ENCODE measurements at places on chromosomes 7 and 10.

GRCh38 chr7:69134316-69134715 lies 464.0 kb upstream of the AUTS2 start:
- no peak for ATAC-seq

DNA sequence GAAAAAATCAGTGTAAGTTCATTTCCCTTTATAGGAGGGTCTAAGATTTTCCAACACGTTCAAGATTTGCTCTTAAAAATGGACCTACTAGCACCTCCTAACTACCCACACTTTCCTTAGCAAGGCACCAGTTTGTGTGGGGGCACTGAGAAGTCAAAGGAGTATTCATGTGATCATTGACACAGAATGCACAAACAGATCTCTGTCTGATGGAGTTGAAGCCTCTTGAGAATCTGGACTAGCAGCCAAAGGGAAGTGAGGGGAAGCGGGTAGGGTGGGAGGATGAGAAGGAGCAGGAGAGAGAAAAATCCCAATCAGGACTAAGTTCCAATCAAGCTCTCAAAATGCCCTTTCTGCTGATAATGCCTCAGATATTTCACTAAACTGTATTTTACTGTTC lies 4.1 kb downstream of the MMS19 start:
- no peak for ATAC-seq

DNA sequence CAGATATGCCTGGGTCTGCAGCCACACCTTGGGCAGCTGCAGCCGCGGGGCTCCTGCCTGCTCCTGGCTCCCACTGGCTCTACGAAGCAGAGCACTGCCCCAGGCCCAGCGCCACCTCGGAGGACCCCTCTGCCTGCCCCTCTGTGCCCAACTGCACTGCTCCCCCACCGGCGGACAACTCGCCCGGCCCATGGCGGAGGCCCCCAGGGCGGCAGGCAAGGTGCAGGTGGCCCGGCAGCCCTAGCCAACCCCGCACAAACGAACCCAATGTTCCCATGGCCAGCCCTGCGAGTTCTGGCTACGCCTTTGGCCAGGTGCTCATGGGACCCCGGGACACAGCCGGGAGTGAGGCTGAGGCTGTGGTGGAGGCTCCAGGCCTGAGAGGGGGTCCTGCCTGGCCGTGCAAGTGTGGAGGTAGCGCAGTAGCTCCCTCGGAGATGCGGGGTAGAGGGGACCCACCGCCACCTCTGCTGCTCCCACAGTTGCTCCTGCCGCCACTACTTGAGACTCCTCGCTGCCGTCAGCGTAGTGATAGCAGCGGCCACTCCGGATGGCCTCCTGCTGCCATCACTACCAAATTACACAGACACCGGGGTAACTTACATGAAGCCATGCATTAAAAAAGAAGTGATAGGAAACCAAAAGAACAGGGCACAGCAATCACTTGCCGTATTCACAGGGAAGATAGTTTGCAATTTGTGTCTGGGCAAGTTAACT lies 97.3 kb upstream of the SP4 start:
- no peak for ATAC-seq

DNA sequence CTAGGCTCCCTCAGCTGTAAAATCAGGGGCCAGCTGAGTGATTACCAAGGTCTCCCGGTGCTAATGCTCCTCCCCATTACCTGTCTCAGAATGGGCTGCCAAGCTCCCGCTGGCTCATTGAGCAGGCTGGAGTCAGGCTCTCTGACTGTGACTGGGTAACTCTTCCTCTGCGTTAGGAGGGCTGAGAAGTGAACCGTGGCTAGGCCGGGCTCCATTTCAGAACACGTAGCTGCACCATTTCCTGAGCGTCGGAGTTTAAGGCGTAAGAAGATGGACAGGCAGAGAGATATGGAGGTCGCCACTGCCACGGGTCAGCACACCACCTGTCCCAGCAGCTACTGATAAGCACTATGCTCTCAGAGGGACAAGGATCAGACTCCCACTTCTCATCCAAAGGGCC lies 250.3 kb downstream of the TCERG1L start:
- no peak for ATAC-seq

DNA sequence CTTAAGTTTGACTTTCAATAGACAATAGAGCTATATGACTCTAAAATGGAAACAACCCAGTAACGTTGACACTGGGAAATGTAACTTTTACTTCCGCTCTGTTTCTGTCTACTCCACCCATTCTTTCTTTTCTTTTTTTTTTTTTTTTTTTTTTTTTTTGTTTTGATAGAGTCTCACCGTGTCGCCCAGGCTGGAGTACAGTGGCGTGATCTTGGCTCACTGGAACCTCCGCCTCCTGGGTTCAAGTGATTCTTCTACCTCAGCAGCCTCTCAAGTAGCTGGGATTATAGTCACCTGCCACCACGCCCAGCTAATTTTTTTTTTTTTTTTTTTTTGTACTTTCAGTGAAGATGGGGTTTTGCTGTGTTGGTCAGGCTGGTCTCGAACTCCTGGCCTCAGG lies 13.9 kb downstream of the PRSS2 start:
- ATAC-seq, result no peak

GRCh38 chr7:152459724-152460251 lies 24.0 kb upstream of the KMT2C start:
- no peak for ATAC-seq

DNA sequence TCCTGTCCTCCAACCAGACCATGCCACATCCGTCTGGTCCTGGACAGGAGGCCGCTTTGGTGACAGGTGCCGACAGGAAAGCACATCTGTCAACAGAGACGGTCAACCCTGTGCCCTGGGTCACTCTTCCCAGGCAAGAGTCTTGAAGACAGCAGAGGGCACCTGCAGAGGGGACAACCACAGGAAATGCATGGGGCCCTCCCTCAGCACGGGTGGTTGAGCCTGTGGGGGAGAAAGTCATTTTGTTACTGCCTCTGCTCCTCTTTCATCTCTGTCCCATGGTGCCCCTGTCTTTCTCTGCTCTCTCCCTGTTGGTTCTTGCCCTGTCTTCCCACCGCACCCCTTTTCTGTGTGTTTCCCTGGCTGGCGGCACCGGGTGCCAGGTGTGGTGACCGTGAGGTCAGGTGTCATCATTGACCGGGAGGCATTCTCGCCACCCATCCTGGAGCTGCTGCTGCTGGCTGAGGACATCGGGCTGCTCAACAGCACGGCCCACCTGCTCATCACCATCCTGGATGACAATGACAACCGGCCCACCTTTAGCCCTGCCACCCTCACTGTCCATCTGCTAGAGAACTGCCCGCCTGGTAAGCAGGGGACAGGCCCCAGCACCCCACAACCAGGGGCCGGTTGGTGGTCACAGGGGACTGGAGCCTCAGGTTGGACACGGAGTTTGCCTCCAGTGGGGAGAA lies 17.6 kb upstream of the VSIR start:
- ATAC-seq, result peak; percentile 11

DNA sequence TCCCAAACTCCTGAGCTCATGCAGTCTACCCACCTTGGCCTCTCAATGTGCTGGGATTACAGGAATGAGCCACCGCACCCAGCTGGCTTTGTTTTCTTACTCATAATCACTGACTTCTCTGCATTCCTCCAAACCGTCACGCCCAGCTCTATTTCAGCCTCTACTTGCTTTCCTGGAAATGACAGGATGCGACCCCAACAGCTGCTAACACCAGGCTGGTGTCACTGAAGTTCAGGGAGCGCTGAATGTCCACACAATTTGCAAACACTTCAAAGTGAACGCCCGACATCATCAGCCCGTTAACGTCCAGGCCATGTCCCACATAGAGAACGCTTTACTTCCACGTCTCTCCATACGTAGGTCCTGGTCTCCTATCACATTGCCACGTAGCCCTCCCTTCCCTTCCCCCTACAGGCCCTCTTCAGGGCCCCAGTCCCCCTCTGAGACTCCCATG lies 12.8 kb upstream of the PROSER2 start:
- ATAC-seq, result peak; percentile 84

DNA sequence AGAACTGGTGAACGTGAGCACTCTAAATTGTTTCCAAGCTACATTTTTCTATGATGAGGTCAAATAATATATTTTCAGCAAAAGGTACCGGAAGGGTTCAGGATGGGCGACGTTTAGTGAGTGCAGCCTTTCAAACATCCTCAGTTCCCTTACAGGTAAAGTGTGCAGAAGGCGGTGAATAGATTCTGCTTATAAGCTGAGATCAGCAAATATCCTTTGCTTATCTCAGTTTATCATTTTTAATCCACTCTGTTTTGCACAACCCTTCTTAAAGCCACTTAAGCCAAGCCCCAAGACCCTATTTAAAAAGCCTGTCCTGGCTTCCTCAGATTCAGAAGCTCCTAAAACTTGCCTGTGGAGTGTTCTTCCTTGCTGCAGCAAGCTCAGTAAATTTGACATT lies 103.1 kb upstream of the DGKB start:
- ATAC-seq, result no peak

GRCh38 chr7:25950488-25951413 lies 201.2 kb upstream of the NFE2L3 start:
- ATAC-seq, result peak; percentile 96

- peak; percentile 61 for ATAC-seq
These were observed 37.1 kb downstream of the SMURF1 start for GRCh38 chr7:99106821-99107241.

DNA sequence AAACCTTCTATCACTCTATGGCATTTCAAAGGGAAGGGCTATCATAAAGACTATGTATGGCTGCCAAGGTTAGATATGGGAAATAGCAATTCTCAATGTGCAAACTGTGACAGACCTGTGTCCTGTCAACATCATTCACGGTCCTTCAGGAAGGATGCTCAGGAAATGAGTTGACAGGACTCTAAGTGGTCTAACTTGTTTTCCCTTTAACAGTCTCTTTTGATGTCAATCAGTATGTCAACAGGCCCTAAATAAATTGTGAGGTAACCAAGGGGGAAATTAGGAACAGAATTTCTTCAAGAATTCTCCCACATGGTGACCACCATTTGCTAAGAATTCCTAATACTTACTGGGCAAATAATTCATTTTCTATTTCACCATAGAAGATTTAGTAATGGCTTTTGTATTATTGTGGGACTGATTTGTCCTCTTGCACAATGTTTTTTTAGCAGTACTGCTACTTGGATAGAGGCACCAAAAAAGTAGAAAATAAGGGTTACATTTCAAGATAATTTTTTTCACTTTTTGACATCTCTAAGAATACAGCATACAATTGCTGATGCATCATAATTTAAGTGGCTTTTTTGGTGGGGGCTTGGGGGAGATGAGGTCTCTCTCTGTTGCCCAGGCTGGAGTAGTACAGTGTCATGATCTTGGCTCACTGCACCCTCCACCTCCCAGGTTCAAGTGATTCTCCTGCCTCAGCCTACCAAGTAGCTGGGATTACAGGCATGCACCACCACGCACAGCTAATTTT lies 275.8 kb downstream of the CACNA2D1 start:
- ATAC-seq, result no peak

- ATAC-seq, result no peak
These were observed 416.4 kb downstream of the AUTS2 start for GRCh38 chr7:70014472-70015177.

DNA sequence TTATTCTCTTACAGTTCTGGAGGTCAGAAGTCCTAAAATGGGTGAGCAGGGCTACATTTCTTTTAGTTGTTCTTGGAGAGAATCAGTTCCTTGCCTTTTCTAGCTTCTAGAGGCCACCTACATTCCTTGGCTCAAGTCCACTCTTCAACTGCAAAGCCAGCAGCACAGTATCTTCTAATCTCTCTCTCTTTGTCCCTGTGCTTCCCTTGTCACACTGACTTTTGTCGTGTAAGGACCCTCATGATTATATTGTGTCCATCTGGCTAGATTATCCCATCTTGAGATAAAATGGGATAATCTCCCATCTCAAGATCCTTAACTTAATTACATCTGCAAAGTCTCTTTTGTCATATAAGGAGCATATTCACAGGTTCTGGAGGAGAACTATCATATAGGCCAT lies 359.0 kb downstream of the ADRA2A start:
- ATAC-seq, result no peak

GRCh38 chr10:16458166-16458955 lies 21.6 kb downstream of the PTER start:
- ATAC-seq, result no peak

- no peak for ATAC-seq
These were observed 162.9 kb upstream of the NRP1 start for GRCh38 chr10:33497338-33497737.

GRCh38 chr7:123191132-123191531 lies 8.6 kb downstream of the SLC13A1 start:
- no peak for ATAC-seq

GRCh38 chr10:110311357-110311949 lies 6.7 kb upstream of the SMNDC1 start:
- peak; percentile 68 for ATAC-seq

GRCh38 chr7:101589976-101590662 lies 39.0 kb downstream of the MYL10 start:
- ATAC-seq, result peak; percentile 65

- ATAC-seq, result no peak
These were observed 4.8 kb downstream of the ANK3 start for GRCh38 chr10:60384708-60385398.

- no peak for ATAC-seq
These were observed 193.8 kb upstream of the PLXNA4 start for GRCh38 chr7:132770055-132770454.

DNA sequence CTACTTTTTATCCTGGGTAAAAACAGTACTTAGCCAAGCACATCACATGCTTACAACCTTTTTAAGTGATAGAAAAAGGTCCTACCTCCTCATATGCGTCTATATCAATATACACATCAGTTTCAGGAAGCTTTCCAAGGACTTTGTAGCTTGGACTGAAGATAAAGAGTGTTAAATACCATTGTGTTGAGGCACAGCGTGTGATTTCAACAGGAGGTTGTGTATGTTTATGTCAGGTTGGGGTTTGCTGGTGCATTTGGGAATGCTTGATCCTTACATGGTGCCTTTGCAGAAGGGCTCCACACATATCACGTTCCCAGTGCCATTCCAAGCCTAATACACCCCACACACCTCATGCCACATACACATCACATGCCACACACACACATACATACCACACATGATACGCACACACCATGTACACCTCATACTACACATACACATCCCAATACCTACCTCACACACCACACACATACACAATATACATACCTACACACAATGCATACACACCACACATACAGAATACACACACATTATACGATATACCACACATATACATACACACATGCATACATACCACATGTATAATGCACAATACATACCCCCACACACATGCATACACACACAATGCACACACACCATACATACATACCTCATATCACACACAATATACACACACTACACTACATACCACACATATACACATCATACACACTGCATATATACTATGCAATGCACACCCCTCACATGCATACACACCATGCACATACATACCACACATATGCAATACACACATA lies 33.1 kb downstream of the PSMC2 start:
- ATAC-seq, result no peak

DNA sequence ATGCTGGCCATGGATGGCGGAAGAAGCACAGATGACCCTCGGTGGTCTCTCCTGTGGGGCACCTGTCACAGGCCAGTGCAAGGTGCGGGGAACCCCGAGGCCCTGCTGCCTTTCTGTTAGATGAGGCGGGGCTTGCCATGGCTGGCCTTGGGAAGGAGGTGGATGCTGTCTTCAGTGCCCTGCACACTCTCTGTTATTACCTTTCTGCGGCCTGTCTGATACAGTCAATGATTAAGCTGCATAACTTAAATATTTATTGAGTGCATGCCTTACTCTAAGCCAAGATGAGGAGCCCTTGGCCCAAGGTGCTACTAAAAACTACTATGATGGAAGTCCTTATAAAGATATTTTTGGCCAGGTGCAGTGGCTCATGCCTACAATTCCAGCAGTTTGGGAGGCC lies 36.7 kb upstream of the MNX1 start:
- no peak for ATAC-seq

GRCh38 chr10:78342827-78343653 lies 309.4 kb downstream of the RPS24 start:
- ATAC-seq, result no peak

- no peak for ATAC-seq
These were observed 2.4 kb downstream of the TMEM140 start for GRCh38 chr7:135150072-135150782.

All from esophagus mucosa (tissue), 1 donor.